ENCODE measurements at places on chromosomes 5 and 9.

DNA sequence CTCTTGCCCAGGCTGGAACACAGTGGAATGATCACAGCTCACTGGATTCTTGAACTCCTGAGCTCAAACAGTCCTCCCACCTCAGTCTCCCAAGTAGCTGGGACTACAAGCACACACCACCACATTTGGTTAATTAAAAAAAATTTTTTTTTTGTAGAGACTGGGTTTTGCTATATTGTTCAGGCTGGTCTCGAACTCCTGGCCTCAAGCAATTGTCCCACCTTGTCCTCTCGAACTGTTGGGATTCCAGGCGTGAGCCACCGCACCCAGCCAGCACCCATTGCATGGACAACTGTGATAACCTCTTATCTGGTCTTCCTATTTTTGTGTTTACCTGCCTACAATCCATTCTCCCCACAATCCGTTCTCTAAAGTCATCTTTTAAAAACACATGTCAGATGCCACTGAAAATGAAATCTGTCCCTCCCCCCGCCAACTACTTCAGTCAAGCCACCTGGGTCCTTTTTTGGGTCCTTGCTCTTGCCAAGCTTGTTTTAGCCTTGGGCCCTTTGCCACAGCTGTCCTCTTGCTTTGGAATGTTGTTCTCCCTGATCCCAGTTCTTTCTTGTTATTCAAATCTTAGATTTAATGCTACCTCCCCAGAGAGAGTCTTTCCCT is 250.5 kb downstream of the PIK3R1 start:
- DNase-seq, result no peak

- no peak for DNase-seq
These were observed 4.7 kb downstream of the SLC27A4 start for GRCh38 chr9:128344931-128345605.

DNA sequence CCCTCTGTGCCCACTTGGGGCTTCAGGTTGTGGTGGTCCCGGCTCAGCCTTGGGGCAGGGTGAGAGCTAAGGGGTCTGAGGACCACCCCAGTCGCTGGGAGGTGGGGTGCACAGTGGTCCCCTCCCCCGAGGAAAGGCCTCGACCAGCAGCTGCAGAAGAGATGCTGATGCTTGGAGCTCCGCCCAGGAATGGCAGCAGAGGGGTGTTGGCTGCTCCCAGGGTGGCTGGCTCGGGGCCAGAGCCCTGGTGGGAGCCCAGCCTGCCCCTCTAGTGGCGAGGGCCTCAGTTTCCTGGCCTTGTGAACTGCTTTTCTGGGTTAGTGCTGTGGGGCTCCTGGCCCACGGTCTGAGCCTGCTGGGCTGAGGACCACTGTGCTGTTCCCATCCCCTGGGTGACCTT is 1.2 kb downstream of the DIPK1B start:
- no peak for DNase-seq

DNA sequence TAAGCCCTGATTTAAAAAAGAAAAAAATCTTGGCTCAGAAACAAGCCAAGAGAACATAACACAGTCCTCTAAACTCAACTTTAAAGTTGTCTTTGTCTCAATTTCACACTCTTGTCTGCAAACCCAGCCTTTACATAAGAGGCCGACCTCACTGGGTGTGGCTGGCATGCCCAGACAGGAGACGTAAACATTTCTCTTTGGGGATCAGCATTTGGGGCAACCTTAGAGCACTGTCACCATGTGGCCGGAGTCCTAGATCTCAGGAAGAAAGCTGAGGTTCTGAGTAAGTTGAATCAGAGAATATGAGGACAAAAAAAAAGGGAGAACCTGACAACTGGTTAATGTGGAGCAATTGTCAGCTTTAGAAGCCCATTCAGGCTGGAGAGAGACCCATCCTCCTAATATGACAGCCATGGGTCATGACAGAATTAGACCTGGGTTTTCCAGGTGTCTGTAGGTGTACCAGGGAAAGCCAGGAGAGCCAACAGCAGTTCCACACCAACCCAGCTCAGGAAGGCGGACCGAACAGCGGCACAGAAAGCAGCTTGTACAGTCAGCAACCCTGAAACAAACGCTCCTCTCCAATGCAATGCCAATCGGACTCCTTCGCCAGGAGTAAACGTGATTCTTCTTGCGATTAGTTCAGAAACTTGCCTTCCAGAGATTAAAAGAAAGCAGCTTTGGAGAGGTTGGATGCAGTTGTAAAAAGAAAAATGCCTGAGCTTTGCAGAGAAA is 97.9 kb upstream of the MAP3K1 start:
- no peak for DNase-seq

- DNase-seq, result peak; percentile 41
These were observed 1050.2 kb downstream of the CDH12 start for GRCh38 chr5:21802869-21803490.

DNA sequence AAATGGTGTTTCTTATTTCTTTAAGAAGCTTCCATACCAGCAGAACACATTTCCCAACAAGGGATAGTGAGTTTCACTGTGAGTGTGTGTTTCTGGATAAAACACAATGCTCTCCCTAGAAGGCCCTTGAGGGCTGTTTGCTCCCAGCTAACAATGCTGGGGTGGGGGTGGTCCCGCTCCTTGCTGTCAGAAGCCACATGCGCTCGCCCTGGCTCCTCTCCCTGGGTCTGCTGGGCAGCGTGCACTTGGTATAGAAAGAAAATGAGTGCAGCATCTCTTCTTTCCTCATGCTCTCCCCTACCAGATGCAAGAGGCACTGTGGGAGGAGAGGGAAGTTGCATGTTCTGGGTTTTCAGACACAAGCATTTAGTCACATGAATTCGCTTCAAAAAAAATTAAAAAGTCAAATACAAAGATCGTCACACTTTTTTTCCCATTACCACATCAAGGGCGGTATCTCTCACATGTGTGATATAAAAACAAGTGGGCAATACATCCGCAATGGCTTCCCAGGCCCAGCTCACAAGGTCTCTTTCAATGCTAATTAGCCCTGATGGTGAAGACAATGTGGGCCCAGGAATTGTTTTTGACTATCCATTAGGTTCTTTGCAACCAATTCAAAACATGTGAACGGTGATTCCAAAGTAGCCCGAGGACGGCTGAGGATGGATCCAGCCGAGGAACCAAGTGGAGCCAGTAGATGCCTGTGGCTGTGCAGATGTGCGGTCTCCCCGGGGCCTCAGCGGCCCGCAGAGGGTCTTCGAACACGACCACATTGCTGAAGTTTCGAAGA is 603.6 kb downstream of the IRX1 start:
- no peak for DNase-seq

GRCh38 chr5:149901511-149901910 is 43.1 kb downstream of the PDE6A start:
- DNase-seq, result no peak

Data from NCI-H2029 (cell line).